ENCODE measurements at places on chromosomes 13 and 19. TPM values are rescaled to one million over a fixed set of nuclear protein-coding genes. Genes with fewer than 3 reads are reported as not detected.
A peak's percentile ranks its signal among the peaks of the same experiment; 100 is the strongest.

The CEACAM5 gene
- total RNA-seq, result 31.1 TPM

DNA sequence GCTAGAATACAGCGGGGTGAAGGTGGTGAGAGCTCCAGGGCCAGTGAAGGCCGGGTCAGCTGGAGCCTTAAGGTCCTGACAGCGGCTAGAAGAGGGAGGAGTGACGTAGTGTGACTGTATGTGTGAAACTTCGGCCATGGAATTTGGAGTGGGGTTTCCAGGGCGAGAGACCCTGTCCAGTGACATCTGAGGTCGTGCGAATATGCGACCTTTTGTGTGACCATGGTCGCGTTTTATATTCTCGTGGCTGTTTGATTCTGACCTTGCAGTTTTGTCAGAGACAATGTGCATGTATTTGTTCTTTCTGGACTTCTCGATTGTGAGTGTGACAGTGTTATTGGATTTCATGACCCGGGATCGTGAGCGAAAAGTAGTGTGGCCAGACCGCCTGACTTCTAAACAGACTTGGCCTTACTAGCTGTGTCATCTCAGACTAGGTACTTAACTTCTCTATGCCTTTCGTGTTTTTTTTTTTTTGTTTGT is 405 bp upstream of the ZNF569 start:
- DNase-seq, result no peak
- H3K27me3 ChIP-seq, result no peaks in the 10 kb centered on the region
- peaks cover 31% of the 10 kb centered on the region for H3K36me3 ChIP-seq

DNA sequence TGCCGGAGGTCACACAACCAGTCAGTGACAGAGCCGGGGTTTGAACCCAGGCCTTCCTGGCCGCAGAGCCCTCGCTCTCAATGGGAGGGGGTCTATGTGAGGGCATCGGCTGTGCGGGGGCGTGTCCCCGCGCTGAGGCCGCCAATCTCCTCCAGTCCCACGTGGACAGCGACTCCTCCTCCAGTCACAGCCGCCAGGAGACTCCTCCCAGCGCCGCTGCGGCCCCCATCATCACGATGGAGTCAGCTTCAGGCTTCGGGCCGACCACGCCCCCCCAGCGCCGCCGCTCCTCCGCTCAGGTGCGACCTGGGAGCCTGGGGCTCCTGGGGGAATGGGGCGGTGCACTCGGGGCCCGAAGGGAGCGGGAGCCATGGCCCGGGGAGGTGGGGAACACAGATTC is 6.0 kb downstream of the SPRED3 start:
- peaks cover 97% of the 10 kb centered on the region for H3K27me3 ChIP-seq
- DNase-seq, result peak; percentile 36
- H3K4me1 ChIP-seq, result no peaks in the 10 kb centered on the region
- H3K27ac ChIP-seq, result no peak overlapping the region

GRCh38 chr19:9381361-9381785 is 18.6 kb downstream of the ZNF177 start:
- no peak for DNase-seq
- no peaks in the 10 kb centered on the region for H3K4me1 ChIP-seq
- no peaks in the 10 kb centered on the region for H3K27me3 ChIP-seq
- H3K36me3 ChIP-seq, result peaks cover 97% of the 10 kb centered on the region

- DNase-seq, result no peak
- no peak overlapping the region for H3K27ac ChIP-seq
- H3K4me3 ChIP-seq, result no peak overlapping the region
- H3K36me3 ChIP-seq, result no peaks in the 10 kb centered on the region
- H3K4me1 ChIP-seq, result peaks cover 4% of the 10 kb centered on the region
- H3K27me3 ChIP-seq, result no peaks in the 10 kb centered on the region
Measured at GRCh38 chr13:39913339-39913738, 257.9 kb downstream of the COG6 start.

- no peak for DNase-seq
- H3K4me3 ChIP-seq, result no peak overlapping the region
- H3K36me3 ChIP-seq, result no peaks in the 10 kb centered on the region
- no peak overlapping the region for H3K27ac ChIP-seq
Measured at GRCh38 chr19:51398096-51398704, 7.8 kb upstream of the C19orf84 start.

The NANOS3 gene
- total RNA-seq, result 0.89 TPM

The DMAC2 gene
- 58.3 TPM for total RNA-seq

GRCh38 chr19:48817585-48818124 is 6.8 kb upstream of the BCAT2 start:
- DNase-seq, result no peak
- no peaks in the 10 kb centered on the region for H3K36me3 ChIP-seq
- no peak overlapping the region for H3K4me3 ChIP-seq
- peaks cover 12% of the 10 kb centered on the region for H3K4me1 ChIP-seq
- peak overlapping the region; percentile 59 for H3K27ac ChIP-seq
- no peaks in the 10 kb centered on the region for H3K27me3 ChIP-seq

The MPHOSPH8 gene
- total RNA-seq, result 30.9 TPM

DNA sequence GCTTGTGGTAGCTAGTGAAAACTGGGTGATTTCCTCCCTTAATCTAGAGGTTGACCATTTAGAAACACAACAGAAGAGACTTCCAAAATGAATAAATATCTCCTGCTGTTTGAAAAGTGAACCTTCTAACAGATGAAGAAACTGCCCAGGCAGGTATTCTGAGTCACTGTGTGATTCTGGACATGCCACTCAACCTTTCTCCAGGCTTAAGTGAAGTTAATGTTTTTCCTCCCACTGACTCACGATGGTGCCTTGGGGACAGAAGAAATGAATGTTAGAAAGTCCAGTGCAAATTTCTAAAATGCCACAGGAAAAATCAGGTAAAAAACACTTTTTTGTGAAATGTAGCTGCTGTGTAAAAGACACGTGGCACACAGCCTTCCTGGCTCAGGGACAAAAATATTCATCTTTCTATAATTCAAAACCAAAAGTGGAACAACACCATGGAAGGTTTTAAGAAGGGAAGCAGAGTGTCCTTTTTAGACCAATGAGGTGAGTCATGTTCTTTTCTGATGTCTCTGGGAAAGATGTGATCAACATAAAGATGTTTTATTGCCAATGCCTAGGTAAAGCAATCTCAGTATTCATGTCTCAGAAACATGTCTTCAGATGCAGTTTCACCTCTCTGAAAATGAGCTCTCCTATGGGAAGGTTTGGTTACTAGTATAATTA is 9.1 kb downstream of the UBE2L5 start:
- no peaks in the 10 kb centered on the region for H3K36me3 ChIP-seq
- no peak overlapping the region for H3K4me3 ChIP-seq
- no peak for DNase-seq
- peaks cover 17% of the 10 kb centered on the region for H3K4me1 ChIP-seq

GRCh38 chr13:84702174-84702573 is 819.9 kb upstream of the SLITRK1 start:
- H3K4me3 ChIP-seq, result no peak overlapping the region
- peak; percentile 18 for DNase-seq
- H3K27ac ChIP-seq, result no peak overlapping the region
- H3K36me3 ChIP-seq, result no peaks in the 10 kb centered on the region
- H3K27me3 ChIP-seq, result no peaks in the 10 kb centered on the region

GRCh38 chr13:65856431-65856830 is 1373.7 kb downstream of the PCDH9 start:
- no peaks in the 10 kb centered on the region for H3K36me3 ChIP-seq
- H3K4me1 ChIP-seq, result no peaks in the 10 kb centered on the region
- no peaks in the 10 kb centered on the region for H3K27me3 ChIP-seq
- no peak overlapping the region for H3K27ac ChIP-seq
- H3K4me3 ChIP-seq, result no peak overlapping the region

DNA sequence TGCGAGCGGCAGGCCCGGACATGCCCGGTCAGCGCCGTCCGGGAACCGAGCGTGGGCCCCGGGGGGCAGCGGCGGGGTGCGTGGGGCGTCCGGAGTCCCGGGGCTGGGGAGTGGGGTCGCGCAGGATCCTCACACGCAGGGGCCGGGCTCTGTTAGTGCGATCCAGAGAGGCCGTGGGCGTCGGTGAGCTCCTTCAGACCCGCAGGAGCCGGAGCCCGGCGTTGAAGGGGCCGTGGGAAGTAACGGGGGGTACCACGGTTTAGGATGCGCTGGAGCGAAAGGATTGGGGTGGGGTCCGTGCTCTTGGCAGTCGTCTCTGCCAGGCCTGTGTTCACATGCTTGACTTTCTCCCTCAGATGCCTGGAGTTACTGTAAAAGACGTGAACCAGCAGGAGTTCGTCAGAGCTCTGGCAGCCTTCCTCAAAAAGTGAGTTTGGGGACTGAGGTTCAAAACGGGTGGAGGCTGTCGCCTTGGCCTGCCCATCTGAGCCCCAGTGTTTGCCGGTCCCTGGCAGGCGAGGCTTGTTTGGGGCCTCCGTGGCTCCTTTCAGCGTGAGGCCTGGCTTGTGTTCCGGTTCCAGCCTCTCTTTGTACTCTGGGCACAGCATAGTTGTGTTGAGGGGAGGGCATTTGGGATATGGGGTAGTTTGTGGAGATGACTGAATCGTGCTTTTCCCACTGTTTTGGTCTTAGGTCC is 512 bp downstream of the RPS19 start:
- no peak for DNase-seq
- peaks cover 56% of the 10 kb centered on the region for H3K4me1 ChIP-seq
- no peaks in the 10 kb centered on the region for H3K27me3 ChIP-seq
- peak overlapping the region; percentile 96 for H3K27ac ChIP-seq

The CPB2 gene
- 5.1 TPM for total RNA-seq

GRCh38 chr19:30087381-30088138 is 145.5 kb downstream of the URI1 start:
- no peak for DNase-seq
- no peaks in the 10 kb centered on the region for H3K36me3 ChIP-seq
- no peak overlapping the region for H3K4me3 ChIP-seq

GRCh38 chr19:3555653-3556422 is 1.5 kb downstream of the MFSD12 start:
- H3K36me3 ChIP-seq, result peaks cover 3% of the 10 kb centered on the region
- no peaks in the 10 kb centered on the region for H3K27me3 ChIP-seq
- no peak overlapping the region for H3K27ac ChIP-seq
- H3K4me3 ChIP-seq, result peak overlapping the region; percentile 90
- DNase-seq, result no peak

GRCh38 chr13:95388420-95389079 is 87.3 kb upstream of the ABCC4 start:
- H3K27me3 ChIP-seq, result no peaks in the 10 kb centered on the region
- no peaks in the 10 kb centered on the region for H3K36me3 ChIP-seq
- no peak overlapping the region for H3K4me3 ChIP-seq
- H3K27ac ChIP-seq, result no peak overlapping the region
- H3K4me1 ChIP-seq, result no peaks in the 10 kb centered on the region

- H3K36me3 ChIP-seq, result no peaks in the 10 kb centered on the region
- H3K27me3 ChIP-seq, result peaks cover 10% of the 10 kb centered on the region
- peak overlapping the region; percentile 89 for H3K27ac ChIP-seq
- peak overlapping the region; percentile 75 for H3K4me3 ChIP-seq
- DNase-seq, result peak; percentile 92
- H3K4me1 ChIP-seq, result peaks cover 5% of the 10 kb centered on the region
Measured at GRCh38 chr13:73059460-73060250, 850 bp downstream of the KLF5 start.

GRCh38 chr13:102198418-102199311 is 203.2 kb downstream of the FGF14 start:
- no peaks in the 10 kb centered on the region for H3K4me1 ChIP-seq
- H3K27ac ChIP-seq, result no peak overlapping the region
- H3K27me3 ChIP-seq, result no peaks in the 10 kb centered on the region
- no peak for DNase-seq

The HIPK4 gene
- total RNA-seq, result 0.24 TPM

The NCR1 gene
- 0.73 TPM for total RNA-seq

DNA sequence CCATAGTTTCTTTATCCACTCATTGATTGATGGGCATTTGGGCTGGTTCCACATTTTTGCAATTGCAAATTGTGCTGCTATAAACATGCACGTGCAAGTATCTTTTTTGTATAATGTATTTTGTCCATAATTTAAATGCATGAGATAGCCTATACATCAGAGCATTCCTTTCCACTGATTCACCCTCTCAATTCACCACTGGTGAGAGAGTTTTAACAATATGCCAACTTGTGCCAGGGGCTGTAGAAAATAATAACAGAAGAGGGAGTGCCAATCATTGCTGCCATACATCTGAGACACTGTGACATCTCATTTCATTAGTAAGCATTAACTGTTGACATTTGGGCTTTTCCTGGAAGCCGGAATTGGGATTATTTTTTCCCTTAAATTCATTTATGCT is 125.1 kb downstream of the RAP2A start:
- no peak overlapping the region for H3K27ac ChIP-seq
- no peaks in the 10 kb centered on the region for H3K4me1 ChIP-seq
- DNase-seq, result no peak
- H3K27me3 ChIP-seq, result no peaks in the 10 kb centered on the region
- H3K4me3 ChIP-seq, result no peak overlapping the region

GRCh38 chr13:21075379-21076249 is 14.2 kb upstream of the LATS2 start:
- H3K36me3 ChIP-seq, result no peaks in the 10 kb centered on the region
- peak overlapping the region; percentile 45 for H3K4me3 ChIP-seq
- H3K27ac ChIP-seq, result peak overlapping the region; percentile 63
- DNase-seq, result peak; percentile 52
- peaks cover 7% of the 10 kb centered on the region for H3K4me1 ChIP-seq

DNA sequence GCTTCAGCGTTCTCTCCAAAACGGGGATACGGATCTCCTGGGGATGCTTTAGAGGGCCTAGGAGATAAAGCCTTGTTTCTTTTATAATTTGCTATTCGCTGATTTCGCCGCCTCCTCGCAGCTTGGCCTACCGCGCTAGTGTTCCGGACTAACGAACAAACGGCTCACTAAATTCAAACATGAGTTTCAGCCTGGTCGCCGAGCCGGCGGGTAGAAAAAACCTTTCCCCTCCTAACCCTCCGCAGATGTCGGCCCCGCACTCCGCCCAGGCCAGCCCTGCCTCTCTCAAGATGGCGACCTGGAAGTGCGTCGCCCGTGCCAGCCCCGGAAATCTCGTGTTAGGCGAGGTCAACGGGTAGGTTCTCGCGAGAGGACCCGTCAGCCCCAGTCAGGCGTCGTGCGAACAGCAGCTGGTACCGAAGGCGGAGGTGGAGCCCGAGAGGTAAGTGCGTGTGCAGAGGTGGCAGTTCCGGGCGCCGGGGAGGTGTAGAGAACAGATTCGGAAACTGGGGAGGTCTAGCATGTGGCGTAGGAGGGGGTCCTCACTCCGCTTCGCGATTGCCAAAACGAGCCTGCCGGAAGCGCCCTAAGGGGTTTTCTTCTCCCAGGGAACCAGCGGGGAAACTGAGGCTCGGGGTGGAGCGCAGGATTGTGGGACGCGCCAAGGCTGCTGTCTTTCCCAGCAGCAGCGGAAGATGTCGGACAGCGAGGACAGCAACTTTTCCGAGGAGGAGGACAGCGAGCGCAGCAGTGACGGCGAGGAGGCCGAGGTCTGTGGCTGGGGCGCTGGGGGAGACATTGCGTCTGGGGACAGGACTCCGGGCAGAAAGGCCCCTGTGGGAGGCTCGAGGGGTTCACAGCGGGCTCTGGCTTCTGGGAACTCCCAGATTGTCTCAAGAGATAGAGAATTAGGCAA is at the start of gene SUPT5H:
Gene SUPT5H, plus strand, starts transcription at position 387 of the 916 bp plus-strand sequence. Its CDS starts 309 bp downstream, at position 696.
- peaks cover 54% of the 10 kb centered on the region for H3K4me1 ChIP-seq
- H3K27ac ChIP-seq, result peak within 1 kb of the TSS; percentile 96
- H3K4me3 ChIP-seq, result peak within 1 kb of the TSS; percentile 83
- H3K27me3 ChIP-seq, result no peaks in the 10 kb centered on the region

The PBX4 gene
- total RNA-seq, result 3.4 TPM

The CD33 gene
- total RNA-seq, result 26.4 TPM

GRCh38 chr13:25400925-25401324 is 29.2 kb downstream of the ATP8A2 start:
- no peaks in the 10 kb centered on the region for H3K4me1 ChIP-seq
- no peaks in the 10 kb centered on the region for H3K27me3 ChIP-seq
- H3K4me3 ChIP-seq, result no peak overlapping the region
- DNase-seq, result no peak

All from left lung (tissue), 14 donors.